ENCODE measurements at places on chromosomes 2 and 18.

- DNase-seq: no peak
These were observed 336.9 kb upstream of the CDH20 start for GRCh38 chr18:60996326-60996725.

- no peak for DNase-seq
These were observed 367.3 kb upstream of the SALL3 start for GRCh38 chr18:78612318-78612717.

- no peak for DNase-seq
These were observed 452.3 kb upstream of the ID2 start for GRCh38 chr2:8229546-8229986.

DNA sequence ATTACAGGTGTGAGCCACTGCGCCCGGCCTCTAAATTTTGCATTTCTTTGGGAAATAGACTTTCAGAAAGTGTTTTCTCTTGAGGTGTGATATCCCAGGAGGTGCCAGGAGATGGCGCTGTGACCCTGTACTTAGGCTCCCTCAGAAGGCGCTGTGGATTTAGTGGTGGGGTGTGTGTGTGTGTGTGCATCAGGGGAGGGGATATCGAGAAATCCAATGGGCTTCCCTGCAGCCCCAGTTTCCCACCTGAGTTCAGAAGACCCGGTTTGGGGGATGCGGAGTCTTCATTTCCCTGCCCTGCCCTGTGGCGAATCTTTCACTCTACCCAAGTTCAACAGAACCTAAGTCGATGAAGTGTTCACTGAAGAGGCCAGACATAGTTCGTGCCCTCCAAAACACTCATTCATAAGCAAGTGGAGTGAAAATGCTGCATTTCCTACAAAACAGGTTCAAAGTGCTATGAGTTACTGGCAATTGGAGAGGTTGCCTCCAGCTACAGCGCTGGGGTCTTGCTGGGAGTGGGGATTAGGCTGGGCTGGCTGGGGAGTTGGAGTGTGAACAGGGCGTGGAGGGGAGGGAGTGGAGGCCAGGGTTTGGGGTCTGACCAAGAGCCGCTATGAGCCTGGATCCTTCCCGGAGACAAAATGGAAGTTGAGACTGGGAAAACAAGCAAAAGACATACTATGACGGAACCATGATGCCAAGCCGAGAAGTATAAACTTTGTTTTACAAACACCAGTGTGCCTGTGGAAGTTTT is 6.5 kb upstream of the WNT6 start:
- no peak for DNase-seq

- no peak for DNase-seq
These were observed 7.6 kb downstream of the SERPINE2 start for GRCh38 chr2:224031358-224031970.

- no peak for DNase-seq
These were observed 125.2 kb downstream of the RTN4 start for GRCh38 chr2:54925022-54925421.

DNA sequence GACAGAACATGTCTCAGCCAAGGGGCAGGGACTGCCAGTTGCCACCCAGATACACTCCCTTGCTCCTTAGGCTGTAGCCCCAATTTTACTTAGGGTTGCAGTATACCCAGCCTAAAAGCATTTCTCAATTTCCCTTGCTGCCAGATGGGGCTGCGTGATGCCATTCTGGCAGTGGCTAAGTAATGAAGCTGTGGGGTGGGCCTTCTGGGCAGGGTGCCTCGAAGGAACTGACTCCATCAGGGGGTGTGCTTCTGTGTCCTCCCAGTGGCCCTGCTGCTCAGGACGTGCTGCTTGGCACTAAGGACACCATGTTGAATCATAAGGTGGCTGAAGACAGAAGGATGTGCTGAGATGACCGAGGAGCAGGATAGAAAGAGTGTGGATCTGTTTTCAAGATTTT is 74.2 kb downstream of the VWA3B start:
- DNase-seq: no peak

DNA sequence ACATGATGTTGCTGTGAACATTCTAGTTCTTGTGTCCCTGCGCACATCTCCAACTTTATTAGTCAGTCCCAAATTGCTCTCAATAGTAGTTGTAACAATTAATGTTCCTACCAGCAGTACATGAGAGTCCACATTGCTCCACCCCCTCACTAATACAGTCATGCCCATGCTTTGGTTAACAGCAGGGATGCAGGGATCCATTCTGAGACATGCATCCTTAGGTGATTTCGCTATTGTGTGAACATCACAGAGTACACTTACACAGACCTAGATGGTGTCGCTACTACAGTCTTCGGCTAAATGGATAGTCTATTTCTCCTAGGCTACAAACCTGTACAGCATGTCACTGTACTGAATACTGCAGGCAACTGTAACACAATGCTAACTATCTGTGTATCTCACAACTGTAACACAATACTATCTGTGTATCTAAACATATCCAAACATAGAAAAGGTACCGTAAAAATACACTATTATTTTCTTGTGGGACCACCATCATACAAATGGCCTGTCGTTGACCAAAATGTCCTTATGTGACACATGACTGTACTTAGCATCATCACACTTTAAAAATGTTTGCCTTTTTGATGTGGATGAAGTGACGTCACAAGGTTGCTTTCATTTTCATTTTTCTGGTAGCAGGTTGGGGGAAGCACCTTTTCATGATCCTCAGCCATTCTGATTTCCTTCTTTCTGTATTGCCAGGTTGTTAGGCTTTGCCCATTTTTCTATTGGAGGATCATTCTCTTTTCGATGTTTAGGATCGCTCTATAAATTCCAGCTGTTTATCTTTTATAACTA is 82.9 kb upstream of the RNF152 start:
- DNase-seq: no peak

GRCh38 chr2:128198656-128199055 is 107.7 kb downstream of the UGGT1 start:
- DNase-seq: no peak

GRCh38 chr2:63159262-63159661 is 108.6 kb downstream of the OTX1 start:
- DNase-seq: no peak

- no peak for DNase-seq
These were observed 57.4 kb downstream of the GATA6 start for GRCh38 chr18:22226801-22227200.

GRCh38 chr2:88885679-88886416 is 194.4 kb downstream of the RPIA start:
- no peak for DNase-seq

DNA sequence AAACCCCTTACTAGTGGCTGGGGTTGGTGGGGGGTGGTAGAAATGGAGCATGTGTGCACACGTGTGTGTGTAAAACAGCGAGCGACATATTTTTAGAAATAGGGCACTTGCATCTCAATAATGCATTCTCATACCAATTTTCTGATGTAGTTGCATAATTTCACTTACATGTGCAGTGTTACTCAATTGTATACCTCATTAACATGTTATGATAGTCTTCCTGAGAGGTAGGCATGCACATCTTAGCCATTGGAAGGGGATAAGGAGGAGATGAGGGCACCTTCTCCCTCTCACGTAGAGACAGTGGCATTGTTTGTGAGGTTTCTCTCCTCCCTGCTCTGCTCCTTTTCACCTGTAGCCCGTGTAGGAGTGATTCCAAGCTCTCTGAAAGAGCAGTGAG is 44.6 kb upstream of the RND3 start:
- no peak for DNase-seq

- DNase-seq: no peak
These were observed 212.8 kb upstream of the SH3BP4 start for GRCh38 chr2:234739061-234739460.

GRCh38 chr2:240819126-240819857 is 727 bp downstream of the KIF1A start:
- no peak for DNase-seq

GRCh38 chr2:20052861-20053281 is 1.4 kb upstream of the LAPTM4A start:
- no peak for DNase-seq

- no peak for DNase-seq
These were observed 232.1 kb upstream of the SMIM21 start for GRCh38 chr18:75659535-75660023.

DNA sequence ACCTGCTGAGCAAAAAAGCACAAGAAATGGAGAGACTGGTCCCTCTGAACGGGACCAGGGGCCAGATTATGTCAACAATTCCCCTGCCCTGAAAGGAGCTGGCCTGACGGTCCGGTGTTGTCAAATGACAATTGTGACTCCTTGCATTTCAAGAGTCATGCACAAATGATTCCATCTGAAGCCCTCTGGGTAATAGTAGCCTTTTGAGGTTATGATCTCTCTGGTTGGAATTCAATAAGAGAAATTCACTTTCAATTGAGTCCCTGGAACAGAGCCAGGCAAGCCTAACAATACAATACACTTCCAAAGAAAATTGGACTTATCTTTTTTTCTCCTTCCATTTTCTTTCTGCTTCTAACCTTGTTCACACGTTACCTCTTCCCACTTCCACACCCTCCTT is 116.9 kb downstream of the C1D start:
- no peak for DNase-seq

GRCh38 chr2:240258685-240259084 is 118.2 kb upstream of the OTOS start:
- no peak for DNase-seq

DNA sequence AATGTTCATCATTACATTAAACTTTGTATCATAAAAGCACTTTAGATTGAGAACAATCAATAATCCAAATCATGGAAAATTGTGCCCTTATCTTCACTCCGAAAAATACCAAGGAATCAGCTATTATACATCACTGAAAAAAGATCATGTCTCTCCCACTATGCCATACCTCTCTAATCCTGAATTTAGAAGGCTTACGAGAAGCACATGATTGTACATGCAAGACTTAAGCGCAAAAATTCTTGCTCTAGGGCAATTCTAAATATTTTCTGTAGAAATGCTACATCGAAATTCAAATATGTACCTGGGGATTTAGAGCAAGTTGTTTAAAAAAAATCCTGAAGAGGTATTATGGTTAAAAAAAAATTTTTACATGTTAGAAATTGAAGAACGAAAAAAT is 1.3 kb downstream of the CYTIP start:
- DNase-seq: no peak

GRCh38 chr18:41751161-41751560 is 203.9 kb upstream of the PIK3C3 start:
- no peak for DNase-seq

DNA sequence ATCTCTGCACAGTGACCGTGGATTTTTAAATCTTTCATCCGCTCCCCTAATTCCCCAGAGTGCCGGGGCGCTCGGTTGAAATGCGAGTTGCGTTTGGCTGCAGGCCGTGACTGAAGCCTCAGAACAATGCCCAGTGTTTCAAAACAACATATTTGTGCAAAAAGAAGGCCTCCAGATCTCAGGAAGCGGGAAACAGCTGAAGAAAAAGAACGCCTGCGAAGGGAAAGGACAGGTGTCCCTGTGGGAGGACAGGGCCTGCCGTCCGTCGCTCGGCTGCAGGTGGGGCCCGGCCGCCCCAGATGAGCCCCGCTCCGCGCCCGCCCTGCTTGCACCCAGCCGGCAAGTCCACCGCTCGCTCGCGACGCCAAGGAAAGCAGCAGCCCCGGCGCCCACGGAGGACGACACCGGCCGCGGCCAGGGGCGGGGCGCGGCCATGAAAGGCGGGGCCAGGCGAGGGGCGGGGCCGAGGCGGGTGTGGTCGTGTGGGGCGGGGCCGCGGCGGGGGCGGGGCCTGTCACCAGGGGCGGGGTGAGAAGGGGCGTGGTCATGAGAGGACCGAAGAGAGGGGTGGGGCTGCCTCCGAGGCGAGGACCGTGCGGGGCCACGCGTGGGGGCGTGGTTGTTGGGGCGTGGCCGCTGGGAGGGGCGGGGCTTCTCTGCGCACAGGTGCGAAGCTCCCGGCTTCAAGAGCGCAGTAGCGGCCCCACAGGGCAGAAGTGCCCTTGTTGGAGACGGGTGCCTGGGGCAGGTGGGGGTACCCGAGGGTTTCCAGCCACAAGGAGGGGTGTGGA is 17.6 kb upstream of the BOK start:
- DNase-seq: no peak

DNA sequence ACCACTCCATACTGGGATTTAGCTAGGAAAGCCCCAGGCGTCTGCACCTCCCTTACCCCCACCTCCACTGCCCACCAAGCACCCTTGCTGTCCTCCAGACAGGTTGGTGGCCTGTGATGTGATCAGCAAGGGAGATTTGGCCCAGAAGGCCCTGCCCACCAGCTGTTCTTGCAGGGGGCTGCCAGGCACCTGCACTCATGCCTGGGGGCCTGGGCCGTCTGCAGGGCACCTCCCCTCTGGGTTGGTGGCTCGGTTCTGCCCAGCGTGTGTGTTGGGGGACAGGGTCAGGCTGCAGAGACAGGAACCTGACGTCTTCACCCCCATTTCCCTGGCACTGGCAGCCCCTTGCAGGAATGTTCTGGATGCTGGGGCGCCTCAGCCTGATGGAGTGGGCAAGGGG is 5.8 kb downstream of the DNMT3A start:
- DNase-seq: no peak

- DNase-seq: no peak
These were observed 28.1 kb downstream of the USP37 start for GRCh38 chr2:218540015-218540414.

GRCh38 chr2:63926815-63927214 is 85.1 kb downstream of the UGP2 start:
- DNase-seq: no peak

- no peak for DNase-seq
These were observed 213.7 kb upstream of the FOSL2 start for GRCh38 chr2:28178946-28179345.

GRCh38 chr2:208373460-208374089 is 33.0 kb upstream of the PTH2R start:
- no peak for DNase-seq

- DNase-seq: no peak
These were observed 757.8 kb downstream of the TRIB2 start for GRCh38 chr2:13474538-13474937.

DNA sequence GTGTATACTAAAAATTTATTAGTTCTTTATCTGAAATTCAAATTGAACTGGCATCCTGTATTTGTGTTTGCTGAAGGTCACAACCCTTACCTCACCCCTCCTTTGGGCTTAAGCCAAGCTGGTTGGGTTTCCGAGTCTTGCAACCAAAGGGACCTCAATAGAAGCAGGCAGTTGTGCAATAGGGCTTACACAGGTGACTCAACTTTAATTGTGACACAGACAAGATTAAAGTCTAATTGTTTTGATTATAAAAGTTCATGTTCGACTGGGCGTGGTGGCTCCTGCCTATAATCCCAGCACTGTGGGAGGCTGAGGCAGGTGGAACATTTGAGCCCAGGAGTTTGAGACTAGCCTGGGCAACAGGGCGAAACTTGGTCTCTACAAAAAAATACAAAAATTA is 71.5 kb downstream of the RAB31 start:
- DNase-seq: no peak

DNA sequence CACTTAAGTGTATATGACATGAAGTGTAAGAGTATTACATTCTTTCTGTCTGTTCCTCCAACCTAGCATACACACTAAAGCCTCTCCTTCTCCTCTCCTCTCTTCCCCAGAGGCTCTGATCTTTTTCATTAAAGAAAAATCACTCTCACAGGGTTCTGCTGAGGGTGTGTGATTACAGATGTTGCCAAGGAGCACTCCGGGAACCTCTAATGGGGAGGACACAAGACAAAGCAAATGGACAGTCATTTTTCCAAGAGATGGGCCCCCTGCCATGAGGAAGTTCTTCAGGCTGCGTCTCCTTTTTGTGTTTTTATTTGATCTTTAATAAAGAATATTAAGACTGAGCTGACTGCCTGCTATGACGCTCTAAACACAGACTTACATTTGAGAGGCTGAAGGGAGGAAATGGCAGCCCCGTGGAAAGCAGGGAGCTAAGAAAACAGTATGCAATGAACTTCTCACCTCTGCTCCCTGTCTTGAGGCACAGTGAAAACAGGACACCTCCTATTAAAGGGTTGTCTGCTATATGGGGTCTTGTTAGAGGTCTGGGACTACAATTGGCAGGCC is 578.1 kb downstream of the PIK3C3 start:
- no peak for DNase-seq
